ENCODE measurements at places on chromosomes 4 and X.

GRCh38 chrX:11064851-11065600 lies 46.1 kb upstream of the HCCS start:
- no peak for DNase-seq

DNA sequence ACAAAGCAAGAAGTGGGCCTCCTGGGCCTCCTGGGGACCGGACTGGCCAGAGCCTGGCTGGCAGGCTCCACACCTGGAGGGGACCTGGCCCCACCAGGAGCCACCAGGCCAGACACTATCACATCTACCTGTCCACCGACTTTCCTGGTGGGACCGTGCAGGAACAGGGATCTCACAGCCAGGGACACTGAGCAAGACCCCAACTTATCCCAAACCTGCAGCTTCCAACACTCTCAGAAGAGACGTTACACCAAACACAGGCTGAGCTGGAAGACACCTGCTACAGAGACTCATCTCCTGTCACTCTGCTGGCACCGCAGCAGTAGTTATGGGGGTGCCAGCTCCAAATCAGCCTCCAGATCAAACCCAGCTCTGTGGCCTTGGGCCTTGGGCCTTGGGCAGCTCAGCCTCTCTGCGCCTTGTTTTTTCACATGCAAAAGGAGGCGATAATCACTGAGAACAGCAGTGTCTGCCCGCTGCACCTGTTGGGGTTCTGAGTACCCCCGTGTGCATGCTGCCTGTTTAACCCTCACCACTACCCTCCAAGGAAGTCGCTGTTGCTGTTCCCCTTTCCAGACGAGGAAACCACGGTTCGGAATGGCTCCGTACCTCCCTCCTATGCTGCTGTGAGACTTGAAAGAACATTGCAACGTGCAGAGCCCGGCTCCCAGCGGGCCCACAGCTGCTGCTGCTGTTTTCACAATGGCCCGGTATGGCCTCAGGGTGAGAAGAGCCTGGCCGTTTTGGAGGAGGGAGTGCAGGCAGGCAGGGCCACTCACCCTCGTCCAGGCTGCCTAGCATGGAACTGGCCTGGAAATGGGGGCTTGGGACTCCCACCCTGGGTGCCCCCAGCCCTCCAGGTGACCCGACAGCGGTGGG lies 69.6 kb downstream of the ADRA2C start:
- DNase-seq = no peak

- DNase-seq = peak; percentile 2
These were observed 74.4 kb upstream of the ATP6AP2 start for GRCh38 chrX:40506201-40506985.

GRCh38 chr4:95426455-95426854 lies 122.3 kb downstream of the UNC5C start:
- no peak for DNase-seq

- DNase-seq = no peak
These were observed 530.3 kb downstream of the EPHA5 start for GRCh38 chr4:65139998-65140397.

- DNase-seq = peak; percentile 15
These were observed 554.1 kb upstream of the MAGEB2 start for GRCh38 chrX:29661290-29661689.

DNA sequence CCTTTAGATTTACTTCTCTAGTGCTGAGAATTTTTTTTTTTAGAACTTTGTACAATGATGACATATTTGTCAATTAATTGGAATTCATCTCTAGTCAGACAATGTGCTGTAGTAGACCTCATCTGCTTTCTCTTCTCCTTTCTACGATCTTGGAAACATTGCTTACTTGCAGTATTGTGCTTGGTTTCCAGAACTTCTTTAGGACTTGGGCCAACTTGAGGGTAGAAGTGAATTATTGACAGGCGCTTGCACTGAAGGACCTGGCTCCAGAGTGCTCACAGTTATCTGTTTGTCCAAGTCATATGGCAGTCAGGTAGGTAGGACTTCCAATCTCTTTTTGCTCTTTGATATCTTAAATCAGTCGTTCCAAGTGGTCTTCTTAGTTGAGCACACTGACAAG lies 39.6 kb downstream of the FNIP2 start:
- no peak for DNase-seq

- no peak for DNase-seq
These were observed 28.1 kb downstream of the INPP4B start for GRCh38 chr4:142818031-142818430.

DNA sequence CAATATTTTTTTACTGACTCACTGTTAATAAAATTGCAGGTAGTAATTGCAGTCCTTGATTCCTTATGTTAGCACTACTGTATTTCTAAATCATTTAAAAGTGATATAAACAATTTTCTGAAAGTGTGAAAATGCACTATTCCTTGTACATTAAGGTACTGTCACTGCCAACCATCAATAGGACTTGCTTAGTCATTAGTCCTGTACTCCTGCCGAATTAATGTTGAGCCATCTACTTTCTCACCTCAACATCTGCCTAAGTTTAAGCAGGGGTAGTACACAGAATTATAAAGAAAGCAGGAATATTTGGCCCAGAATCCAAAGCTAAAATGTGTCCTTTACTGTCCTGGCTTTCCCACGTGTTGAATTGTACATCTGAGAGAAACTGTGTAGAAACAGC lies 87.0 kb upstream of the TRPC3 start:
- DNase-seq = no peak

GRCh38 chrX:124328765-124329164 lies 3.7 kb upstream of the TEX13D start:
- DNase-seq = peak; percentile 2

DNA sequence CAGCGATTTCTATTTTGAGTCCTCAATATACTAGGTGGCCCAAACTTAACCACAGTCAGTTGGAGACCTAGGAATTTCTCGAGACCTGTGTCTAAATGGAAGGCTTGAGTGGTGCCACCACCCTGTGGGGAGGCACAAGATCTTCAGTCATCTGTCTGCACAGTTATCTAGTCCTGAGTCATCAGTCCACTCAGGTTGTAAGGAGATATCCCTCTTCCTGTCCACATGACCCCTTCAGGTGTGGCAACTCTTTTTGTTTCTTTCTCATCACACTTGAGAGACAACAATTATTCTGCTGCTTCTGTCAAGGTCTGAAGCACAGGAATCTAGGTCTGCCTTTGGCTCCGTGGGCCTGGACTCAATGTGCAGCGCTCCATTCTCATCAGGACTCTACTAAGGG lies 64.4 kb upstream of the IBSP start:
- DNase-seq = no peak

GRCh38 chr4:5710961-5711478 lies at the start of gene EVC:
Gene EVC (plus strand): TSS chr4:5711201. CDS start chr4:5711381, 180 bp downstream.
- peak; percentile 73 for DNase-seq

GRCh38 chrX:107747596-107748161 lies 27.9 kb downstream of the TSC22D3 start:
- no peak for DNase-seq

- no peak for DNase-seq
These were observed 108.4 kb downstream of the KLHL8 start for GRCh38 chr4:87112063-87112462.

- no peak for DNase-seq
These were observed 20.3 kb upstream of the SMPX start for GRCh38 chrX:21778236-21778635.

DNA sequence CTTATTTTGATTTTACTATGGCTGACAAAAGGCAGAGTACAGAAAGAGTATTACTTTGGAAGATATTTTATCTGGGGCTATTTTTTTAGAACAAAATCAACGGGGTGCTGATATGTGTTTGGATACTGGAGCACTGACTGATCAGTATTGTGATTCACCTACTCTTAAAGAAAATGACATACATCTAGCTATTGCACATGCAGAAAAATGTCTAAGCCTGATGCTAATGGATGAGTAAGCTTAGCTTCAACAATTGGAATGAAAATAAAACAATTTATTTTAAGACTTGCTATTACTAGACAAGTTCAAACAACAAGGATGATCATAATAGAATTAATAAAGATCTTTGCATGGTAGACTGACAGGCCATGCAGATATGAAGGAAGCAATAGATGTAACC lies 262.0 kb downstream of the PPP1R2C start:
- DNase-seq = no peak

DNA sequence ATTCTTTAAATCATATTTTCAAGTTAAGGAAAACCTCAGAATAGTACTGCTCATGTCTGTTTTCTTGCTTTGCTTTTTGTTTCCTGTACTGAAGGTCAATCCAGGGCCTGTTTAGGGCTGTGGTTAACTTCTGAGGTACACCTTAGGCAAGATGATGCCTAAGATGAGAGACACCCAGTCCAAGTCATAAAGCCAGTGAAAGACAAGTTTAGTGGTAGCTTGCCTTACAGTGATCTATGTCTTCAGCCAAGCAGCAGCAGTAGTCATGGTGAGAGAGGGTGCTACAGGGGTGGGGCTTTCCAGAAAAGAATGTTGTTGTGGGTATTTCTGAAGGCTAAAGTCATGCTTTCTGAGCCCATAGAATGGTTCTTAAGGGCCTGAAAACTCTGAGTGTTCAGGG lies 173.7 kb downstream of the VSIG4 start:
- DNase-seq = no peak

DNA sequence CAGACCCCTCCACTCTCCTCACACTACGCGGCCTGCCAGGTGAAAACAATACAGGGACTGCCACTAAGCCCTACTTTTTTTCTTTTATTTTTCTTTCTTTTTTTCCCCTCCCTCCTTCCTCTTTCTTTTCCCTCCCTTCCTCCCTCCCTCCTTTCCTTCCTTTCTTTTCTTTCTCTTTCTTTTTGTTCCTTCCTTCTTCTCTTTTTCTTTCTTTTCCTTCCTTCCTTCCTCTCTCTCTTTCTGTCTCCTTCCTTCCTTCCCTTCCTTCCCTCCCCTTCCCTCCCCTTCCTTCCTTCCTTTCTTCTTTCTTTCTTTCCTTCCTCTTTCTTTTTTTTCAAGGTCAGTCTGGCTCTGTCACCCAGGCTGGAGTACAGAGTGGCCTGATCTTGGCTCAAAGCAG lies 41.9 kb downstream of the RWDD4 start:
- no peak for DNase-seq

- peak; percentile 3 for DNase-seq
These were observed 113.5 kb upstream of the TMEM164 start for GRCh38 chrX:109889289-109890006.

GRCh38 chrX:46904626-46905025 lies 7.6 kb upstream of the JADE3 start:
- DNase-seq = no peak

- no peak for DNase-seq
These were observed 565.4 kb downstream of the GRXCR1 start for GRCh38 chr4:43457866-43458265.

GRCh38 chr4:112156553-112156952 lies 11.3 kb downstream of the FAM241A start:
- DNase-seq = no peak

DNA sequence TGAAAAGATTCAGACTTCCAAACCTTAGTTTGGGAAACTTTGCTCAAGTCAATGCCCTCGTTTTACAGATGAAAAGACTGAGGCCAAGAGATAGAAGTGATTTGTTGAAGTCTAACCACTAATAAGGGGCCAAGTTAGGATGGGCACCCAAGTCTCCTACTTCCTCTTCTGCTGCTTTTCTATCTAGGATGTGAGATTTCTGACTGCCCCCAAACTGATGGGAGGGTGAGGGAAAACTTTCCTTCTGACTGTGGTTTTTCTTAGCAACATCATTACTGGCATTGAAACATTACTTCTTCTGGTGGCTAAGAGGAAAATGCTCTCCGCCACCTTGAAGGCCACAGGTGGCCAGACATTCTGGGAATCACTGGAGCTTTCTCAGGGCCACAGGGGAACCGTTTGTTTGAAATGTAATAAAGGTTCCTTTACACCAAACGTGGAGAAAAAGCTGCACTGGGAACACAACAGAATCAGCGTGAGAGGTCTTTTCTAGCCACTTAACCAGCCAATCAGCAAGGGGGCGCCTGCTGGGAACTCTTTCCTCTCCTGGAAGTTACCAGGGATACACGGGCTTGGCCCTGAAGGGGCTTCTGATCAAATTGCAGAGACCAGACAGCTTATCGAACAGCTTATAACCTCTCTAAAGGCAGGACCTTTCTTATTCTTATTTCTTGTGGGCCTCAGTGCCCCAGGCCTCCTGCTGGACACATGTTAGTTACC lies 115.9 kb upstream of the TEX13D start:
- no peak for DNase-seq

- DNase-seq = no peak
These were observed 132.8 kb upstream of the STIM2 start for GRCh38 chr4:26727844-26728243.

GRCh38 chrX:74505437-74505836 lies 84.1 kb downstream of the SLC16A2 start:
- DNase-seq = no peak

DNA sequence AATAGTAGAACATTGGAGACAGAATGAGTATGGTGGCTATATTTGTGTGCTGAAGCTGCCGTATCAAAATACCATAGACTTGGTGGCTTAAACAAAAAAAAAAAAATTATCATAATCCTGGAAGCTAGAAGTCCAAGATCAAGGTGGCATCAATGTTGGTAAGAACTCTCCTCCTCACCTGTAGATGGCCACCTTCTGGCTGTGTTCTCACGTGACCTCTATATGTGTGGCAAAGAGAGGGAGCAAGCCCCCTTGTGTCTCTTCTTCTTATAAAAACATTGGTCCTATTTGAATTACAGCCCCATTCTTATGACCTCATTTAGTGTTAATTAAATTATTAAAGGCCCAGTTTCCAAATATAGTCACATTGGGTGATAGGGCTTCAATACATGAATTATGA lies 1640.9 kb upstream of the PCDH7 start:
- DNase-seq = no peak

DNA sequence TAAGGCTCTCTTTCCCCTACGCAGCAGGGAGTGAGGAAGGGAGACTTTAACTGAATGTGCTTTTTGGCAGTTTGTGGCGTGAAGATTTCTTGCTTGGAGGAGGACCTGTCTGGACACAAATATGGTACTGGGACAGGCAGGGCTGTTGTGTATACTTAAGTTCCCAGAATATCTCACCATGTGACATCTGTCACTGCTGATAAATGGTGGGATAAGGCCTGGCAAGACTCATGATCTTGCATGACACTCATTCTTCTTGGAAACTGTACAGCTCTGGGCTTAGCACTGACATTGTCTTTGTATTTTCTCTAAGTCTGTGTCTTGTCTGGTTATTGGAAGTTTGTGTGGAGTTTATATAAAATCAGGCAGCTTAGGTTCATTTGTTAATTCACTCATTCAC lies 93.1 kb downstream of the STK32B start:
- DNase-seq = no peak

DNA sequence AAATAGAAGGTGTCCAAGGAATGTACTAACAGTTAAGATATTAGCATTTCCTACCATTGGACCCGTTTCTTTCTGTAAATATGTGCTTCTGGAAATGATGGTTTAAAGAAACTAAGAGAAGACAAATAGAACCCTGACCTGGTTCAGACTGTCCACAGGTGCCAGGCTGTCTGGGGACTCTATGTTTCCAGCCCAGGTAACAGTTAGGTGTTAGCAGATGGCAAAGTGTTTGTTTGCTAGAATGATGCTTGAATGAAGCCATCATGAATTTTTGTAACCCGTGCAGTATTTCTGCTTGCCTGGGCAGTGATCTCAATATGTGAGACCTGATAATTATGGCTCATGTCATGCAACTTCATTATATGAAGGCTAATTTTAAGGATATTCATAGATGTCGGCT lies 87.5 kb downstream of the LRRC66 start:
- DNase-seq = no peak

- no peak for DNase-seq
These were observed 9.5 kb downstream of the NAF1 start for GRCh38 chr4:163157157-163157556.

All from ACHN (cell line).